ENCODE measurements at places on chromosomes 13 and 19.

GRCh38 chr19:53290758-53291549 is 23.4 kb upstream of the VN1R4 start:
- DNase-seq = no peak

GRCh38 chr13:43377973-43378372 is 354.6 kb downstream of the DNAJC15 start:
- no peak for DNase-seq

DNA sequence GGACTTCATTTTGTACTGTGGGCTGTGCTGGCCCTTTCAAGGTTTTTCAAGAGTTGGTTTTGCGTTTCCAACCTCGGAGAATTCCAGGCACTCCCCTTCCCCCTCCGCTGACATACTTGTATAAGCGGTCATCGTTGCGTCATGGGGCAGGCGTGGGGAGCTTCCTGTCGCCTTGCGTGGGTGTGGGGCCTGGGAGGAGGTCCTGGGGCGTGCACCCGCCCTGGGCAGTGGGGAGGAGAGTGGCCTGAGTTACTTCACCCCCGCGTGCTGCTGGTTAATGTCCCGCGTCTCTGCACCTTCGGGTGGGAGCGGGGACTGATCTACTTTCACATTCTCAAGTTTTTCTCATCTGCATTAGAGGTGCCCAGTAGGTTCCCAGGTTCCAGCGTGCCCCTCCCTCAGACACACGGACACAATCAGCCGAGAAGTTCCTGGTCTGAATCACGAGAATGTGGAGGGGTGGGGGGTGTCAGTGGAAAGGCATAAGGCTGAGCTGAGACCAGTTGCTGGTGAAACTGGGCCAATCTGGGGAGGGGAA is 4.1 kb downstream of the IER2 start:
- peak; percentile 82 for DNase-seq

- no peak for DNase-seq
Measured at GRCh38 chr13:20101467-20102316, 59.2 kb downstream of the GJA3 start.

DNA sequence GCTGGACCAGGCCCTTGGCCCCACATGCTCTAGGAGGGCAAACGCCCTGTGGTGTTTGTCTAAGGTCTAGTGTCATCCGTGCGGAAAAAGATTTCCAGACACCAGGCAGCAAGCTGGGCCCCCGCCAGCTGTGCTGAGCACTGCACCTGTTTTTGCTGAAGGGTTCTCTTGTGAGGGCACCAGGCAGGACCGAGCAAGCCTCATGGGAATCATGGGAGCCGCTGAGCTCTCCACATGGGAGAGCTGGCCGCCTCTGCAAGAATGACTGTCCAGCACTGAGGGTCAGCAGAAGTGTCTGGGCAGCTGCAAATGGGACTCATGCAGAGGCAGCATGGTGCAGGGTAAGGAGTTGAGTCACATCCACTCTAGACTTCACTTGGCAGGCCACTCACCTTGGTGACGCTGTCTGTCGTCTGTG is 12.0 kb downstream of the B3GNT8 start:
- no peak for DNase-seq

- peak; percentile 99 for DNase-seq
Measured at GRCh38 chr19:4402171-4403004, at the start of gene CHAF1A. Gene CHAF1A (plus strand): TSS chr19:4402640. CDS start chr19:4402763, 123 bp downstream.

- peak; percentile 83 for DNase-seq
Measured at GRCh38 chr13:24683838-24684599, 3.8 kb downstream of the ATP12A start.

GRCh38 chr19:17454576-17455071 is 6.1 kb downstream of the NXNL1 start:
- DNase-seq = no peak

- DNase-seq = peak; percentile 73
Measured at GRCh38 chr19:47190167-47190727, 40.8 kb downstream of the BBC3 start.

DNA sequence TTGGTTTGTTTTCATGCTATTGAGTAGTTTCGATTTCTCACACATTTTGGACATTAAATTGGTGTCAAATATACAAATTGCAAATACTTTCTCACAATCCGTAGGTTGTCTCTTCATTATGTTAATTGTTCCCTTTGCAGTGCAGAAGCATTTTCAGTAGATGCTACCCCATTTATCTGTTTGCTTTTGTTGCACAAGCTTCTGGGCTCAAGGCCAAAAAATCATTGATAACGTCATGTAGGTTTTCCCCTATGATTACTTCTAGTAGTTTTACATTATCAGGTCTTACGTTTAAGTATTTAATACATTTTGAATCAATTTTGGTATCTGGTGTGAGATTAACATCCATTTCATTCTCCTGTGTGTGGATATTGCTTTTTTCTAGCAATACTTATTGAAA is 14.0 kb upstream of the ZNF347 start:
- DNase-seq = no peak

DNA sequence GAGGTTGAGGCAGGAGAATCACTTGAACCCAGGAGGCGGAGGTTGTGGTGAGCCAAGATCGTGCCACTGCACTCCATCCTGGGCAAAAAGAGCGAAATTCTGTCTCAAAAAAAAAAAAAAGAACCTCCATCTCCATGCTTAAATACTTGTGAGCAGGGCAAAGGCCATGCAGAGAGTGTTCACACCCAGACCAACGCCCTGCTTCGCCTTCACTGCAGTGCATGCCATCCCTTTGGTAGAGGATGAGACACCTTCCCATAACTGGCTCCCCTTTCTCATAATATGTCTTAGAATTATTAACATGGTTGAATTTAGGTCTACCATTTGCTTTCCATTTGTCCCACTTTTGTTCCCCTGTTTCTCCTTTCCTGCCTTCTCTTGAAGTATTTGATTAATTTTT is 15.4 kb downstream of the BBC3 start:
- no peak for DNase-seq

DNA sequence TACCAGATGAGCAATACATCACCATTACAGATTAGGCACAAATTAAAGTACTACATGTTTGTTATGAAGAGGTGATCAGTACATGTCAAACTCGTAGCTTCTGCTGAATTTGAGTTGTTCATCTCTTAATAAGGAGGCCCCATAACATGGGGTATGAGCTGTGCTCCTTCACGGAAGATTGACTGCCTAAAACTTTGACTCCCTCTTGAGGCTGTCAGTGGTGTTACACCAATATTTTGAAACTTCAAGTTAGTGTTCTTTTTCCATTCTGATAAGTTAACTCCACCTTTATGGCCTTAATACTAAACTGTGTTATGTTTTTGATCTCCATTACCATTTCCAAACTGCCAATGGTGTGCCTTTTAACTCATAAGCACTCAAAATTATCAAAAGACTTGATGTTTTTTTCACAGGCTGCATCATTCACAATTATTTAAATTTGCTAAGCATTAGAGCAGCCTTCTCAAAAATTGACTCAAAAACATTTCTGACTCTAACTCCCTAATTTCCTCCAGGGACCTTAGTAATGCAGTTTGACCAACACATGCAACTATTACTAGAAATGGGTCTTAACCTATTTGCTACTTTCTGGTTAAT is 1591.5 kb downstream of the PCDH9 start:
- DNase-seq = peak; percentile 58

DNA sequence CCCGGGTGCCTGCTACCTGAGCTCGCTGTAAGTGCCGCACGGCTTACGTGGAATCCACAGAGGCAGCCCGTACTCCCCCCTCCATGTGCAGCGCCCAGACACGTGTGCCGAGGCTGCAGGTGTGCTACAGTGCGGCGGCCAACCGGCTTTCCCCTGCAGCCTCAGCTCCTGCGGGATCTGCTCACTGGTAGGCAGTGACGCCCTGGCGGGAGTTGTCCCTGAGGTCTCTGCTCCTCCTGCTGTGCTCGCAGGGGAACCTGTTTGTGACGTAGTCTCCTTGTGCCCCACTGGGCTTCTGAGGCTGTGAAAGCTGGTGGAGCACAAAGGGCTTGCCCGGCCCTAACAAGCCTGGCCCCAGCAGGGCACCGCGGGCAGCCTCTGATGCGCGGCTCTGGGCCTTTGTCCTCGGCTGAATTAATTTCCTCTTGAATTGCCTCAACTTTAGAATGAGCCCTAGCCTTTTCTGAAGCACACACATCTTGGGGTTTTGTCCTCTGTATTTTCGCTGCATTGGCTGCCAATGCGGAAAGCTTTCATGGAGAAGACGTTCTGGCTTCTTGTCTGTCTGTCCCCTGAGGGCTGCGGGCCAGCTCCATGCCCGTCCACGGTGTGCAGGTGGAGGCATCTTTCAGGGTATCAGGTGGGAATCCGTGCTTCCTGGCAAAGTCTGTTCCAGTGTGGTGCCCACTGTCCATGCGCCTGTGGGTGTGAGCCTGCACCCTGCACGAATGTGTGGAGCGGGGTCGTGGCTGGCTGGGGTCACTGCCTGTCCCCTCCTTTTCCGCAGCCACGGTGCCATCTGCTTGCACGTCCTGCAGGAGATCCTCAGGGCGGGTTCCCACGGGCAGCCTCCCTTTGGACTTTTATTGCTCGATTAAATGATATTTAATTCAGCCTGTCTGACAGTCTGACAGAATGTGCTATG is 77.3 kb upstream of the MCF2L start:
- DNase-seq = no peak

DNA sequence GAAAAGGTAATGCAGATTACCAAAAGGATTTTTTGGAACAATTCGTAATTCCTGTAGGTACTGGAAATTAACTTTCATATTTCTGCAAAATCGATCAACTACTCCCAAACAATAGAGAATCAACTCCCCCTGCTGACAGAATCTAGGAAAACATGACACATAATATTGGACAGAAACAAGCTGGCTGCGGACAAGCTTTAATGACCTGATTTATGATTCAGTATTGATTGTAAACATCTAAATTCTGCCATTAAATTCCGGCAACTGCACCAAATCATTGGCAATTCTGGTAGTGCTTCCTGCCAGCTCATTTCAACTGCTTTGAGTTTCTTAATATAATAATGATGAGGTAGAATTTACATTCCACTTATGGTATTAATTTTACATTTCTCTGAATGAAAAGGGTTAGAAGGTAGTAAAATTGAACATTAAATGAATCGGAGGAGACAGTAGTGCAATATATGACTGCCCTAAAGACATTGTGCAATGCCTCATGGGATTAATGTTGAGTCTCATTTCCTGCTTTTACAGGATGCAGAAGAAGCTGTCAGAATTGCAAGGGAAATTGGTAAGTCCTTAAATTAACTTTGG is 146.5 kb downstream of the PCCA start:
- DNase-seq = peak; percentile 49

- DNase-seq = peak; percentile 74
Measured at GRCh38 chr19:17555929-17556813, 722 bp downstream of the COLGALT1 start.

DNA sequence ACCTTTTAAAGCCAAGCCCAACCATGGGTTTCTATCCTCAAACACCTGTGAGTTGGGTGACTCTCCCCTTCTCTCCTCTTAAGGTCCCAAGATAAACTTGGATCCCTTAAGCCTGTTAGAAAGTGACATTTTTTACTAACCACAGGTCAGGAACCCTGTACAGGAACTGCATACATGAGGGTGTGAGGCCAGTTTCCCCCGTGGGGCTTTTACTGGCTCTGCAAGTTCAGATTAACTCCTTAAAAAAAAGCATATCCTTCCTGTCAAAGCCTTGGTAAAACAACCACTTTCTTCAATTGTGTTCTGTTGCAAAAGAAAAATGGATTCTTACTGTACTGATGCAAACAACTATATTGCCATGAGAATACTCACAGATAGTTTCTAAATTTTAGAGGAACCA is 2638.7 kb upstream of the PCDH20 start:
- DNase-seq = no peak

GRCh38 chr19:840519-841206 is at the start of gene PRTN3:
Gene PRTN3 (plus strand): TSS chr19:840999. CDS start chr19:841009, 10 bp downstream.
- no peak for DNase-seq

- DNase-seq = no peak
Measured at GRCh38 chr19:28736528-28736927, 476.4 kb downstream of the UQCRFS1 start.

DNA sequence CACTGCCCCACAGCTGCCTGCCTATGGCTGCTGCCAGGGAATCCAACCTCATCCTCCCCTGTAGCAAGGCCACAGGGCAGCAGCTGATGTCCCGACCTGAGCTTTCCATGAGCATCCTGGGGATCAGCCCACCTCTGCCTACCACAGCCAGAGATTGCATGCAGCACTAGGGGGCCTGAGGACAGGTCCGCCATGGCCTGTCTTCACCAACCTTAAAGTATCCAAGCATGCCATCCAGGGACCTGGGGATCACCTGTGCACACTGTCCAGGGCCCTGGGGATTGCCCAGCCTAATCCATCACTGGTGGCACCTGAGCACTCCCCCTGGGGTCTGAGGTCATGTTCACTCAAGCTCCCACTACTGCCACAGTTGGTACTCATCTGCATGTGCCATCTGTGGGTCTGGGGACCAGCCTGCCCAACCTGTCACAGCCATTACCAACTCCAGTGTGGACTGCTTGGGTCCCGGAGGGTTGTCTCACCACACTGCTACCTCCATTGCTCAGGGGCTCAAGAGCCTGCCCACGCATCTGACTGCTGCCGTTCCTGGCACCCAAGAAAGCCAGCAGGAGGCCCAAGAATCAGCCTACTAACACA is 53.0 kb downstream of the KCTD15 start:
- DNase-seq = no peak

GRCh38 chr19:5200844-5201243 is 139.8 kb downstream of the PTPRS start:
- no peak for DNase-seq

GRCh38 chr13:87093399-87093798 is 577.8 kb upstream of the SLITRK5 start:
- DNase-seq = no peak

- peak; percentile 78 for DNase-seq
Measured at GRCh38 chr19:3360421-3361383, 5.7 kb upstream of the NFIC start.

GRCh38 chr13:74557870-74558269 is 423.7 kb upstream of the KLF12 start:
- DNase-seq = no peak

GRCh38 chr19:58304748-58305064 is 471 bp upstream of the ERVK3-1 start:
- peak; percentile 22 for DNase-seq

GRCh38 chr19:2663920-2664571 is 38.4 kb downstream of the GNG7 start:
- DNase-seq = no peak

- DNase-seq = no peak
Measured at GRCh38 chr13:98938801-98939200, 39.1 kb downstream of the DOCK9 start.

GRCh38 chr19:13783565-13784500 is 9.6 kb downstream of the C19orf53 start:
- DNase-seq = no peak

GRCh38 chr13:32136061-32136460 is 104.5 kb downstream of the FRY start:
- DNase-seq = no peak

Data from AG20443 (cell line).